ENCODE measurements at places on chromosomes 11 and 22.

DNA sequence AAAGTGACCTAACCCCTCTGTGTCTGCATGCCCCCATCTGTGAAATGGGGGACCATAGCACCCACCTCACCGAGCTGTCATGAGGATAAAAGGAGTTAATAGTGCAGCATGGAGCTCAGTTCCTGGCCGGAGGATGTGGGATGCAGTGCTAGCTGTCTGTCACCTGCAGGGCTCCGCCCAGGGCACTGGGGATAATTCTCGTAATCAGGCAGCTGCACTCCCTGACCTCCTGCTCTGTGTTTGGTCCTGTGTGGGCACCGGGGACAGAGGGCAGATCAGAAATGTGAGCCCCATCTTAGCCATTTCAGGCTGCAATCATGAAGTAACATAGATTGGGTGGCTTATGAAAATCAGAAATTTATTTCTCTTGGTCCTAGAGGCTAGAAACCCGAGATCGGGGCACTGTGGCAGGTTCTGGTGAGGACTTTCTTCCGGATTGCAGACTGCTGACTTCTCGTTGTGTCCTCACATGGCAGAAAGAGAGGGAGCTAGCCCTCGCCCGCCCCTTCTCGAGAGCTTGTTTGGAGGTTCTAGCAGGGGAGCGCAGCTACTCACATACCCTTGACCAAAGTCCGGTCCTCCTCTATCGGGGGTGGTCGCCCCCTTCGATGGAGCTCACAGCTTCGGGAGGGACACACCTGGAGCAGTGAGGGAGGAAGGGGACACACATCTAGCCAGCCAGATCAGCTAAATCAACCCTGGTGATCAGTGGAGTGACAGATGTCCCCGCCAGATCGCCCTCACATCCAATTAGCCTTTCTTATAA, 3.2 kb downstream of the KCTD17 start:
- no peak for DNase-seq

GRCh38 chr11:94017446-94017845, 3.7 kb upstream of the HEPHL1 start:
- DNase-seq, result peak; percentile 89

DNA sequence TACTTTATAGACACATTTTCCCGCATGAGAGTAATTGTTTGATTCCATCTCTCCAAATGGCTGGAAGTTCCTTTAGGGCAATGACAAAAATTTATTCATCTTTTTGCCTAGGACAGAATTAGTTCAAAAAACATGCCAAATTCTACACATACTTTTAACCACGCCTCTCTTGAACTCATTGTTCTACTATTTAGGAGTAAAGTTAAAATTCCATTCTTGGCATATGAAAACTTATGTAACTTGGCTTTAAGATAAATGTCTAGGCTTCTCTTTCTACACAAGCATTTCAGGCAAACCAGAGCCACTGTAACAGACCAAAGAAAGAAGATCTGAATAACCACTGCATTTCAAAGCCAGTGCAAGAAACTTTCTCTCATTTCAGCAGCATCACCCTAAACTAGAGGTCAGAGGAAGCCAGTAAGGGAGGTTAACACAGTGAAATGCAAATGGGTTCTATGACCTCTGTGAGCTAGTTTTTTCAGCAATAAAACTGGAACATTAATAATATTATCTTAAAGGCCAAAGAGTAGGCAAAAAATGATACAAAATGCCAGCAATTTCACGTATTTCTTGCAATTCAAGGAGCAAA, 73.0 kb downstream of the RSF1 start:
- no peak for DNase-seq

- no peak for DNase-seq
These were observed 4.1 kb downstream of the TRABD start for GRCh38 chr22:50189849-50190181.

GRCh38 chr11:13276454-13276831, 1.1 kb upstream of the BMAL1 start:
- DNase-seq, result no peak

DNA sequence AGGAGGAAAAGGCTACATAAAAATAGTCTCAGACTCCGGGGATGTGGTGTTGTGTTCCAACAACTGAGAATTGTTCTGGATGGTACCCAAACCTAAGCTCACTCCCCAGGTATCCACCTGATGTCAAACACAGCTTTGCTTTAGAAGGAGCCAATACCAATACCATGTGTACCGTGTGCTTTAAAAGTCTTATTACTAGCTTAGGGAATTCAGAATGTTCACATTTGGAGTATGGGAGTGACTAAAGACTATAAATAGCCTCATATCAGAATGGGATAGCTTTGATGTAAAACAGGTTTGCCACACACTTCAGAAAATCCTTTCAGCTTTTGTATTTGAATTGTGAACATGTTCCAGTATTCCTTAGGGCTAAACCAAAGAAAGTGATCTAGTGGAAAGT, 248.7 kb upstream of the ARHGAP42 start:
- DNase-seq, result no peak

DNA sequence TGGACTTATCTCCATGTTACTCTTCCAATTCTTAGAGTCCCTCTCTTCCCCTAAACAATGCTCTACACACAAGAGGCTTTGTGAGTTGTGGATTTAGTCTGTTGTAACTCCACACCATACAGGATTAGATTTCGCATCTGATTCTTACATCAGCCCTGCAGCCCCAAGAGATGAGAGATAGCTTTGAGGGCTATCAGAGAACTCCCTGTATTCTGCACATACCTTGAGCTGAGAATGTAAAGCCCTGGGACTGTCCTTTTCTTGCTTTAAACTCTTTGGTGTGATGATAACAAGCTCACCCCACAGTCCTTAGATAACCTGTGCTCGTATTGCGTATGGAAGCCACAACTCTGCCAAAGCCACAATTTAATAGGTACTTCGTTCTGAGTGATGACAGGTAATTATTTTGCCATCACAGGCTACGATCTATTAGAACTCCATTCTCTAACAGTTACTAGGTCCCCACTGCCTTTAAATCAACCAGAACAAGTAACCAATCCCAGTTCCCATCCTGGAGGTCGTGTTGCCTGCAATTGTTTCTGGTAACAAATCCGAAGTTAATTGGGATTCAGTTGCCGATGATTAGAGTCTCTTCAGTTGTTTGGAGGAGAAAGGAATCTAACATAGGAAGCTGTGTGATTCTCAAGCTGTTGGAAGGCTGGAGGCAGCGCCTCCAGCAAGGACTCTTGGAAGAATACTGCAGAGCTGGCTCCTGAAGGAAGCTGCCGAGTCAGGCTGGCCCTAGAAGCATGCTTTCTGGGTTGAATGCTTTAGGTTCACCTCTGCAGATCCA, 1.3 kb upstream of the PARVG start:
- DNase-seq, result no peak

GRCh38 chr11:85164743-85165142, 462.4 kb downstream of the DLG2 start:
- DNase-seq, result no peak

GRCh38 chr22:44118645-44119315, 61.9 kb upstream of the PARVG start:
- no peak for DNase-seq

GRCh38 chr11:29293825-29294224, 723.0 kb downstream of the KCNA4 start:
- DNase-seq, result peak; percentile 81

GRCh38 chr11:7648264-7648663, 25.0 kb downstream of the CYB5R2 start:
- no peak for DNase-seq

DNA sequence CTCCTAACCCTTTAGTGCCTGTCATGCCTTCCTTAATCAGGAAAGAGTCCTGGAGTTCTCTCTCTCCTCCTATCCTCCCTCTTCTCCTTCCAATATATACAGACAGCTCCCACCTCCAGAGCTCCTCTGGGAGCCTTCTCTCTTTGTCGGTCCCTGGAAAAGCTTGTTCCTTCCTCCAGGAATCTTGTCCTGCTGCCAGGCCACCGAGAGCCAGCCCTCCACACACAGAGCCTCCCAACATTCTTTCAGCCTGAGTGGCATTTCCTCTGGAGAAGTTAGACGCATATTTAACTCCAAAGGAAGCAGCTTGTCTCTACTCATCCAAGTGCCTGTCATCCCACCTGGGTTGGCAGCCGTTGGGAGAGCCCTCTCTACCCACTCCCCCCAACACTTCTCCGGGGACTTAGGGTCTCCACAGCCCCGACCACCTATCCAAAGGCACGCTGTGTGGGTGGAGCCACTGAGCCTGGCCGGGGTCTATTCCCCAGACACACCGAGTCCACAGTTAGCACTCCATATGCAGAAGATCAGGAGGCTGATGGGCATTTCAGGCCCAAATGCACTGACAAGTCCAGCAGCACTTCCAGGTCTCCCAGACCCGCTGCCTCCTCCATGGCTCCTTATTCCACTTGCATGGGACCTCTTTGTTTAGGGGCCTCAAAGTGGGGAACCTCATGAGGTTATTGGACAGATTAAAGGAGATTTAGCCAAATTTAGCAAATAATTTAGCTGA, 31.1 kb downstream of the DKK3 start:
- peak; percentile 87 for DNase-seq

DNA sequence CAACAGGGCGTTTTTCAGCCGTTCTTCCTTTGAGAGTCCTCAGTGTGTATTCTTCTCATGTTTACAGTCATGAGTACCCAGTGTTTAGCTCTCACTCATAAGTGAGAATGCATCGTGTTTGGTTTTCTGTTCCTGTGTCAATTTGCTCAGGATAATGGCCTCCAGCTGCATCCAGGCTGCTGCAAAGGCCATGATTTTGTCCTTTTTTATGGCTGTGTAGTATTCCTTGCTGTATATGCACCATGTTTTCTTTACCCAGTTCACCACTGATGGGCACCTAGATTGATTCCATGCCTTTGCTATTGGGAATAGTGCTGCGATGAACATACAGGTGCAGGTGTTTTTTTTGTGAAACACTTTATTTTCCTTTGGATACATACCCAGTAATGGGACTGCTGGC, 23.5 kb downstream of the B3GAT1 start:
- no peak for DNase-seq
